Karpas-422 (cell line): ENCODE measurements at places on chromosomes 12 and 14.

DNA sequence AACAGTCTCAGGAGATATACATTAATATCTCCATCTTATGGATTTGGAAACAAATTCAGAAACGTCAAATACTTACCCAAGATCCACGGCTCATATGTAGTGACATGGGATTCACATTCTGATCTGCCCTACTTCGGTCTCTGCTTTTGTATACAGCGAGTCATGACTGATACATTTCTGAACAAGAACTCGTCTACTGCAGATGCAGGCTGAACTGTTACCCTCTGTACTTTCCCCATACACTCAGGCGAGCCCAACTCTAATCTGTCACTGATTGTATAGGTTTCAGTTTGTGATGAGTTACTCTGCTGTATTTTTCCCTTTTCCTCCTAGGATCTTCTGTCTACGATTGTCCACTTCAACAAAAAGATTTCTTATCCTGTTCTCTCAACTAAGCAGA lies 441.6 kb downstream of the CCDC91 start:
- no peak for DNase-seq

- no peak for DNase-seq
Measured at GRCh38 chr14:80080601-80081000, 130.7 kb downstream of the DIO2 start.

- peak; percentile 75 for DNase-seq
Measured at GRCh38 chr12:12736759-12737676, 19.9 kb downstream of the CDKN1B start.

DNA sequence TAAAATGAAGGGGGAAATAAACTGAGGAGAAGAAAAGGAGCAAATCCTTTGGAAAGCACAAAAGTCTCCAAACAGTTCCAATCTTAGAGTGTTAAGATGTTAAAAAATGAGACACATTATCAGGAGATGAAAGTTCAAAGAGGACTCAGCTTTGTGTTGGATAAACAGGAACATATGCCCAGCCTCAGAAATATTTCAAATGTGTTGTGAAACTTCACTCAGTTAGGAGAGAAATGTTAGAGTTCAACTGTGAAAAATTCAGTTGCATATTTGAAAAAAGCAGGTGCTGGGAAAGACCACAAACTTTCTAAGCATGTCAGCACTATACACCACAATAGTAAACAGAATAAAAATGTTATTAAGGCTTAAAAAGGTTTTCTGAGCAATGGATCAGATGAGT lies 136.8 kb upstream of the PRKD1 start:
- DNase-seq: no peak

DNA sequence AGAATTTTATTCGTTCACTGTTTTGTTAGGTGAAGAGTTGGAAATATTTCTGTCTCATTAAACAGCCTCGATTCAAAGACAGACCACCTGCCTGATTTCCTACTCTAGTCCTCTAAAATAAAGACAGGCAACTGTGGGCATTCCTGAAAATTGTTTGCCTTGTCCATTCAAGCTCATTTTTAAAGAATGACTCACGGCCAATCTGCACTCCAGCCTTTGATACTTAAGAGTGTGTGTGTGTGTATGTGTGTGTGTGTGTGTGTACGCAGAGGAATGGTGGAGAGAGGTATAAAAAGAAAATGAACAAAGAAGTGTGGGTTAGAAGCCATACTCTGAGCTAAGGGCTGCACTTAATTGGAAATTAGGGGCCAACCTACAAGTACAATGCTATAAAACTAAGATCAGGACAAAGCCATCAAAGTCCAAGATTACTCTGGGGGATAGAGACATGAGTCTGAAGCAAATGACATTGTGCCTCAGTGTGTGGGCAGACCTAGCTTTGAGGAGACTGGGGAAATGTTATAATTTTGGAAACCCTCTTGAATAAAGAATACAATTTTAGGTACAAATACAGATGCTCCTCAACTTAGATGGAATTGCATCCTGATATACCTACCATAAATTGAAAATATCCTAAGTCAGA lies 45.6 kb upstream of the SOCS2 start:
- DNase-seq: no peak

- peak; percentile 58 for DNase-seq
Measured at GRCh38 chr12:94235848-94236247, 87.5 kb downstream of the PLXNC1 start.

DNA sequence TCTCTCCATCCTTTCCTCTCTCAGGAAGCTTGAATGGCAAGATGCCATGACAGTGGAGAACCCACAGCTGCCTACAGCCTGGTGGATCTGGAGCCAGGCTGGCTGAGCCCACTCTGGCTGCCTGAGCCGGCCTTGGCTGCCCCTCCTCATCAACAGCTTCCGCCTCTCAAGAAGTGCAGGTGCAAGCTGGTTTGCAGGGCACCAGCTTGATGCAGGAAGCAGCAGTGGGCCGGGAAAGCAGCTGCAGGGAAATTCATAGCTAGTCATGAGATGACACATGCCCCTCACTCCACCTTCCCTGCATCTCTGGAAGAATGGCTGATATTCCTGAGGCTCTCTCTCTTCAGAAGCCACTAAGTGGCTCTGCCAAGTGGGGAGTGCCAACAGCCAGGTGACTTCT lies 289.1 kb downstream of the RPS29 start:
- no peak for DNase-seq

GRCh38 chr14:105138551-105139111 lies 29.9 kb downstream of the JAG2 start:
- no peak for DNase-seq

DNA sequence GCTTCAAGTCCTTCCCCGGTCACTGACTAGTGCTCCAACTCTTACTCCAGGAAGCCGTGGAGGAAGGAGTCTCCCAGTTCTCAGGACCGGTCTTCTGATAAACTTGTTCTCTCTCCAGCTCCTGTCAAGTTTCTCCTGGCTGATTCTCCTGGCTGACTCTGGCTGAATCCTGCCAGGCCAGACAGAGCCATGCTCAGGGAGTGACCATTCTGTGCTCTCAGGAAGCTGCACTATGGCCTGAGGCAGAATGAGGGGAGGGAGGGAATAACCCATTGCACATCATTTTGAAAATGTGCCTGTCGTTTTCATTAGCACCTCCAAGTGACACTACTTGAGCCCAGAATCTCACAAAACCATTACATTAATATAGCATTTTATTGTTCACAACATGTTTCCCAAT lies 80.8 kb downstream of the IFNG start:
- DNase-seq: no peak

DNA sequence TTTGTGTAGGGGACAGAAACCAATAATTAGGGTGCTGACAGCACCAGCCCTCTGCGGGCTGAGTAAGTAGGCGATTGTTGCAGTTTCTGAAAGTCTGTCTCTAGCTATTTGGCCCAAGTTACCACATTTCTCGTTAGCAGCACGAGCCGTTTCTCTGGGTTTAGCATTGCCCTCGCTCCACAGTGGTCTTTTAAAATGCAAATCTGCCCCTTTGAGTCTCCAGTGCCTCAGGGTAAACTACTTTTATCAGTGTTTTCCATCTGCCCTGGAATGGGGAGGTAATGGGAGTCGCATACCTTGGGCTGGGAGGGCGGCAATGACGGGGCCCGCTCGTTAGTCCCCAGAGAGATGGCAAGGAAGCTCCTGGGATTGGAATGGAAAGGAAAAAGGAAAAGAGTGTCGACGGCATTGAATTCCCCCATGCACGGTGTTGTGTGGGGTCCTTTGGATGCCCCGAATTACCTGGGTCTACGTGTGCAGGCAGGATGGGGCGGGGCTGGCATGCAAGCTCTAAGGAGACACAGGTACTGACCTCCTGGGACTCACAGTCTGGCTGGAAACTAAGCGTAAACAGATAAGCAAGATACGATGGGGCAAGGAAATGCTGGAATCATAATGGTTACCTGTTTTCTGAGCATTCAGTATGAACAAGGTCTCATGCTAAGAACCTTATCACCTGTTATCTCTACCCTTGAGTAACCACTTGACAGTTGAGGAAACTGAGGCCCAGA lies 131.8 kb upstream of the MAP1LC3B2 start:
- no peak for DNase-seq

DNA sequence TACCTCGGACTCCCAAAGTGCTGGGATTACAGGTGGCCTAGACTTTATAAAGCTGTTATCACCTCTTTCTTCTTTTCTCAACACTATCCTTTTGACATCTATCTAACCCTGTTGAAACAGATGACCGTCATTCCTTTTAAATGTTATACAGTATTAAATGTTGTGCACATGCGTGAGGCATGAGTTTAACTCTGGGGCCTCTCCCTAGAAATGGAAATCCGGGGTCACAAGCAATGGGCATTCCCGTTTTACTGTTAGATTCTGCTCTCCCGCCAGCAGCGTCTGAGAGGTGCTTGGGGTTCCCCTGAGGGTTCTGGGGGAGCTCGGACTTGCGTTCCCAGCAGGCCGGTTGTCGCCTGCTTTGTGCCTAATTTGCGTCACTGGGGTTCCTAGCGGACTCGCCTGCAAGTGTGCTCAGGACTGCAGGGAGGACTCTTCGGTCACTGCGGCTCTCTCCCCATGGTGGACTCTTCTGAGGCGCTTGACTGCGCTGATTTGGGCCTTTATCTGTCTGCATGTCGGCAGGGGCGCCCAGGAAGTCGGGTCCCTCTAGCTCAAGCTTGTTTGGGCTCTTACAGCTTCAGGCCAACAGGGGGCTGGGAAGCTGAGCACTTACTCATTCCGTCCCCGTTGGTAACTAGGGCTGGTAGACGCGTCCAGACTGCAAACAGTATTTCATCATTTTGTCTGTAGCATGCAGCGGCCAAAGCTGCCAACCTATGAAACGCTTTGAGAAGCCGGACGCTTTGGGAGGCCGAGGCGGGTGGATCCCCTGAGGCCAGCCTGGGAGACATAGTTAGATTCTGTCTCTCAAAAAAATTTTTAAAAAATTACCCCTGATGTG lies 1.2 kb upstream of the RAN start:
- peak; percentile 94 for DNase-seq

DNA sequence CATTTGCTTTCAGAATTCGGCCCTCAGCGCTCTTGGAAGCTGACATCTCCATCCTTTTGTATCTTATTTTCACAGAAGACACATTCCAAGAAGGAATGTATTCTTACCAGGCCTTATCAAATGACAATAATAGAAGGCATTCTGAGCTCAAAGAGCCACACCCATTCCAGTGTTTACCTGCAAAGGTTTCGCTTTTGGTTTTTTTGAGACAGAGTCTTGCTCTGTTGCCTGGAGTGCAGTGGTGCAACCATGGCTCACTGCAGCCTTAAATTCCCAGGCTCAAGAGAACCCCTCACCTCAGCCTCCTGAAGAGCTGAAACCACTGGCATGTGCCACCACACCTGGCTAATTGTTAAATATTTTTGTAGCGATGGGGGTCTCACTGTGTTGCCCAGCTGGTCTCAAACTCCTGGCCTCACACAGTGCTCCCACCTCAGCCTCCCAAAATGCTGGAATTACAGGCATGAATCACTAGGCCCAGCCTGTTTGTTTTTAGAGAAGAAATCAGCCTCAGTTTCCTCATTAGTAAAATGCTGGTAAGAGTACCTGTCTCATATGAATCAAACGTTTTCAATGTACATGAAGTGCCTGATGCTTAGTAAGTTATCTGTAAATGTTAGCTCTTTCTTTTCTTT lies 69.2 kb downstream of the SLC6A12 start:
- no peak for DNase-seq

GRCh38 chr12:61915420-61915819 lies 344.8 kb upstream of the USP15 start:
- DNase-seq: no peak

GRCh38 chr14:85537526-85537925 lies 7.6 kb downstream of the FLRT2 start:
- no peak for DNase-seq

GRCh38 chr14:95500201-95500681 lies 16.2 kb downstream of the SYNE3 start:
- no peak for DNase-seq

GRCh38 chr14:74963178-74963704 lies 7.8 kb upstream of the PGF start:
- no peak for DNase-seq

GRCh38 chr14:52352569-52352968 lies 38.5 kb downstream of the PTGER2 start:
- no peak for DNase-seq

- peak; percentile 38 for DNase-seq
Measured at GRCh38 chr12:22190-22529, 44.4 kb upstream of the IQSEC3 start.

- DNase-seq: no peak
Measured at GRCh38 chr12:80129895-80130530, 30.7 kb downstream of the OTOGL start.

DNA sequence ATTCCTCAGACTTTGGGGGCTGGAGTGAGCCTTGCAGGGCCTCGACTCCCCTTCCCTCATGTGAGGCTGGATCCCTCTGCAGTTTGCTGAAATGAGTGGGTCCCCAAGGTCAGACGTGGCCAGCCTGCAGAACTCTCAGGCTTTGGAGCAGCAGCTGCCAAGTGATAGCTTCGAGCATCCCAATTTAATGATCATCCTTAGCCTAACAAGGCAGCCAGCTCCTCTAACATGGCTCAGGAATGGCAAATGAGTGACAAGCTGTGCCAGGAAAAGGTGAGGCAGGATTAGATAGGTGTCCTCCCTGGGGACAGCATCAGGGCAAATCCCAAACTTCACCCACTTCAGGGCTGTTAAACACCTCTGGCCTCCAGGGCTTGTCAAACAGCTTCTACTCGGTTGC lies 130.7 kb upstream of the PWP1 start:
- DNase-seq: no peak

DNA sequence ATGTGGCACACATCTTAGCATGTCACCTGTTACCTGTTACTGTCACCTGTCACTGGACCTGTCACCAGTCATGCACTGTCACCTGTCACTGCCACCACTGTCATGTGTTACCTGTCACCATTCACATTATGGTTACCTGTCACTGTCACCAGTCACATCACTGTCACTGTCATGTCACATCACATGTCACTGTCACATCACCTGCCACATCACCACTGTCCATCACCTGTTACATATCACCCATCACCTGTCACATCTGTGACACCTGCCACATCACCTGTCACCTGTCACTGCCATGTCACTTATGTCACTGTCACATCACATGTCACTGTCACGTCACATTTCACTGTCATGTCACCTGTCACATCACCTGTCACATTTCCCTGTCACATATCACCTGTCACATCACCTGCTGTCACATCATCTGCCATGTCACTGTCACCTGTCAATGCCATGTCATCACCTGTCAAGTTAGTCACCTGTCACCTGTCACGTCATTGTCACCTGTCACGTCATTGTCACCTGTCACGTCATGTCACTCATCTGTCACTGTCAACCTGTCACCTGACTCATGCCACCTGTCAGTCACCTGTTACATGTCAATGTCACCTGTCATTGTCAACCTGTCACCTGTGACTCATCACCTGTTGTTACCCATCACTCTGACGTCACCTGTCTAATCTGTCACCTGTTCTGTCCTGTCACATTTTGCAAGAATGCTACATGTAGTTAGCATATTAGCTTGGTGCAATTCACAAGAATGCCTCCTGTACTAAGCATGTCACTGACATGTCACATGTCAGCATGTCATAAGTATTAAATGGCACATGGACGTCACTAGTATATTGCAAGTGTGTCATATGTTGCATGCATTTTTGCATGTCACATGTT lies 29.0 kb upstream of the TESC start:
- DNase-seq: no peak

- DNase-seq: no peak
Measured at GRCh38 chr14:44438936-44439335, 68.1 kb downstream of the FSCB start.

- no peak for DNase-seq
Measured at GRCh38 chr12:15165012-15165659, 56.1 kb downstream of the RERG start.
